Esophagus muscularis mucosa (tissue), 4 donors: ENCODE measurements at places on chromosomes 7 and 10. TPM values are rescaled to one million over a fixed set of nuclear protein-coding genes. Genes with fewer than 3 reads are reported as not detected.

PNLIP gene
- not detected for total RNA-seq

- no peaks in the 10 kb centered on the region for H3K4me1 ChIP-seq
- no peaks in the 10 kb centered on the region for H3K36me3 ChIP-seq
- H3K27me3 ChIP-seq: no peaks in the 10 kb centered on the region
- H3K4me3 ChIP-seq: no peak overlapping the region
- no peak for DNase-seq
Observed at GRCh38 chr7:36533717-36534116, 144.1 kb downstream of the ANLN start.

DNA sequence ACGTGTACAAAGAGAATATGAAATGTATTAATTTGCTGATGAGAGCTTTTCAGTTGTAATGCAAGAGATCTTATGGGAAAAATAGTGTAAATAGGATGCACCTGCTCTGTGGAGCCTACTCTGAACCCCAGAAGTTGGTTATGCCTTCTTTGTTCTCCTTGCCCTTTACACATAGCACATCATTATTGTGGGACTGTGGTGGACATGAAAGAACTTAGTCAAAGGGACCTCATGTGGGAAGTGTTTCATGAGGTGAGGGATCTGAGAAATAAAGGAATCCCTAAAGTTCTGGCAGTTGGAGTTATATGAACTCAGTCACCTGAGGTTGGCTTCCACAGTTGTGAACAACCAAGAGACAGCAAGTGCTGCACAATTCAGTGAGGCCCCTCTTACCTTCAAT lies 66.1 kb downstream of the GRM8 start:
- no peak overlapping the region for H3K27ac ChIP-seq
- no peak for DNase-seq
- no peaks in the 10 kb centered on the region for H3K27me3 ChIP-seq

GRCh38 chr7:154860621-154861375 lies 142.1 kb downstream of the PAXIP1 start:
- H3K36me3 ChIP-seq: peaks cover 6% of the 10 kb centered on the region
- no peaks in the 10 kb centered on the region for H3K4me1 ChIP-seq
- no peaks in the 10 kb centered on the region for H3K27me3 ChIP-seq
- no peak overlapping the region for H3K27ac ChIP-seq
- DNase-seq: no peak
- no peak overlapping the region for H3K4me3 ChIP-seq
